Lung (tissue), 17 donors: ENCODE measurements at places on chromosomes 6 and 20. TPM values are rescaled to one million over a fixed set of nuclear protein-coding genes. Genes with fewer than 3 reads are reported as not detected.

PLCG1 gene
- polyA plus RNA-seq, result 44.5 TPM

HLA-DOB gene
- 1.2 TPM for polyA plus RNA-seq

- H3K4me1 ChIP-seq, result no peaks in the 10 kb centered on the region
- H3K4me3 ChIP-seq, result no peak overlapping the region
- H3K36me3 ChIP-seq, result no peaks in the 10 kb centered on the region
- no peak overlapping the region for H3K27ac ChIP-seq
- no peak for DNase-seq
- no peaks in the 10 kb centered on the region for H3K27me3 ChIP-seq
These were observed 665.6 kb downstream of the PTPRT start for GRCh38 chr20:42524058-42524457.

GRCh38 chr6:157284738-157285421 lies 38.4 kb downstream of the TMEM242 start:
- no peaks in the 10 kb centered on the region for H3K36me3 ChIP-seq
- no peak for DNase-seq
- H3K27me3 ChIP-seq, result no peaks in the 10 kb centered on the region
- H3K4me1 ChIP-seq, result peaks cover 2% of the 10 kb centered on the region

- no peaks in the 10 kb centered on the region for H3K36me3 ChIP-seq
- H3K4me1 ChIP-seq, result no peaks in the 10 kb centered on the region
- no peak overlapping the region for H3K4me3 ChIP-seq
- H3K27me3 ChIP-seq, result no peaks in the 10 kb centered on the region
- DNase-seq, result no peak
These were observed 3.6 kb upstream of the SLC17A4 start for GRCh38 chr6:25750906-25751305.

DNA sequence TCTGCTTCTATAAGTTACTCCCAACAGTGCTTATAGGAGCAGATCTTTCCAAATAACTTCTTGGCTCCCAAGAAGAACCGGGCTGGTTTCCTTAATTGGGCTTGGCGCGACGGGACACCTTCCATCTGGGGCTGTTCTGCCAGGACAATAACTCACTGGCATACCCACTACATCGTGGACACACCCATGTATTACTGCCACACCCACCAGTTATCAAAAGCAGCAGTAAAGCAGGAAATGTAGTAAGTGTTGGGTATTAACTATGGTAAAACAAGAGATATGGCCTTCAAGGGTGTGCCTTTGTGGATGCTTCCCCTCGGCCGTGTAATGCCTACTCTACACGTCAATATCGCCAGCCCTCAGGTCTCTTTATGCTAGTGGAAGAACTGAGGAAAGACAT lies 24.7 kb downstream of the CNKSR3 start:
- H3K27ac ChIP-seq, result no peak overlapping the region
- H3K36me3 ChIP-seq, result no peaks in the 10 kb centered on the region
- H3K27me3 ChIP-seq, result no peaks in the 10 kb centered on the region
- H3K4me1 ChIP-seq, result peaks cover 10% of the 10 kb centered on the region
- H3K4me3 ChIP-seq, result no peak overlapping the region

DNA sequence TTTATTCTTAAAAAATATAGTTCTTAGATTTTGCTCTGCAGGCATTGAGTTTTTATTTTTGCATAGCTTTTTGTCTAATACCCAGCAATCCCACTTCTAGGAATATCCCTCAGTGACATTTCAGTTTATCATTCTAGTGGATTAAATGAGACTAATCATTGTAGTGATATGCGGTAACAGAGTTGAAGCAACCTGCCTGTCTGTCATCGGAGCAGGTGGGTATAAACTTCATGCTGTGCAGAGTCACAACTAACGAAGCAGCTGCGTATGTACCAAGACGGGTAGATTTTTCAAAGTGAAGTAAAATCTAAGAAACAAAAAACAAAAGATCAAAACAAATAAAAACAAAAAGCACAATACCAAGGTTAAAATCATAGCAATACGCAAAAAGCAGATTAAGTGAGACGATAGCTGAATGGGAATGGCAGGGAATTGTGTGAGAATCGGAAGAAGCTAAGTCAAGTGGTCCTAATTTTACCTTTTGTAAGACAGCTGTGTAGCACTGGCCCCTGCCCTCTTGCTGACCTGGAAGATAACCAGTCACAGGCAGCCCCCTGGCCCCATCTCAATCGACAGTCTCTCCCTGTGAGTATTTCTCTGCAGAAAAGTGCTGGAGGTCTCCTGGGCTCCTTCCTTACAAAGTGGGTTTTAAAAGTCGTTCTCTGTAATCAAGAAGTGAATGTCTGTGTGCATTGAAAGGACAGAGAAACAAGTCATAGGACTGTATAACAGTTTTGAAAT lies 169.2 kb downstream of the OR2B2 start:
- no peak overlapping the region for H3K4me3 ChIP-seq
- H3K4me1 ChIP-seq, result no peaks in the 10 kb centered on the region
- no peak for DNase-seq
- no peaks in the 10 kb centered on the region for H3K27me3 ChIP-seq

DNA sequence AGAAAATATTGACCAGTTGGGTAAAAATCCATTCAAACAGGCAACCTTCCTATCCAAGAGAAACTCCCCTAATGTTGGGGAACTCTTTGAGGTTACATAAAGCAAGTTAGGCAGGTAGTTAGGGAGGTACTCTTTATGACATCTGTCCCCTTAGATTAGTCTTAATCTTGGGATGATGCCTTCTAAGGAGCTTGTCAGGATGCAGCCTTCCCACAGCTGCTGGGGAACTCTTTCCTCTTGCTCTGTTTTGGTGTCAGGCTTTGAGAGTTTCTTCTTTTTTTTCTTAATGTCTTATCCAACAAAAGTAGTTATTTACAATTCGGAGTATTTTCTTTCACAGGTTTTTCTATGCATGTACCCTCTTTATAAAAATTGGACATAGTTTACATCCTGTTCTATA lies 194.8 kb downstream of the CDKAL1 start:
- H3K4me1 ChIP-seq, result no peaks in the 10 kb centered on the region
- H3K27ac ChIP-seq, result no peak overlapping the region
- no peak overlapping the region for H3K4me3 ChIP-seq

DNA sequence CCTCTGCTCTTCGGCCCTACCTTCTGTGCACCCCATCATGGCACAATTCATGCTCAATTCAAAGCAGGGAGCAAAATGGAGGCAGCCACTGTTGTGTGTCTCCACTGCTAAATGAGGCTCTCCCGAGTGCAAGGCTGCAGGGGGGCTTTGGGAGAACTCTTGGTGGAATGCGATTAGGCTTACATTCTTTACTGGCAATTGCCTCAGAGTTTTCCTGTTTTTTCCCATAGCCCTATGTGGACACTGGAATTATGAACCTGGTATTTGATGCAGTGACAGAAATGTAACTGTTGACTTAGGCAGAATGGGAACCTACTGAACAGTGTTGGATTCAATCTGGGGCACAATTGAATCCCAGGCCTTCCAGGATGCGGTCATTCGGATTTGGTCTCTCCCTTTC lies 187.9 kb upstream of the GMDS start:
- no peak for DNase-seq
- H3K27me3 ChIP-seq, result no peaks in the 10 kb centered on the region
- H3K4me3 ChIP-seq, result no peak overlapping the region
